ENCODE measurements at places on chromosomes 13 and 19. TPM values are rescaled to one million over a fixed set of nuclear protein-coding genes. Genes with fewer than 3 reads are reported as not detected.
A peak's percentile ranks its signal among the peaks of the same experiment; 100 is the strongest.

NOP53 gene
- total RNA-seq = 153 TPM

SPTBN4 gene
- total RNA-seq = 4.7 TPM

CACTIN gene
- total RNA-seq = 16.3 TPM

KIR3DL1 gene
- not detected for total RNA-seq

LATS2 gene
- 26.3 TPM for total RNA-seq

DNA sequence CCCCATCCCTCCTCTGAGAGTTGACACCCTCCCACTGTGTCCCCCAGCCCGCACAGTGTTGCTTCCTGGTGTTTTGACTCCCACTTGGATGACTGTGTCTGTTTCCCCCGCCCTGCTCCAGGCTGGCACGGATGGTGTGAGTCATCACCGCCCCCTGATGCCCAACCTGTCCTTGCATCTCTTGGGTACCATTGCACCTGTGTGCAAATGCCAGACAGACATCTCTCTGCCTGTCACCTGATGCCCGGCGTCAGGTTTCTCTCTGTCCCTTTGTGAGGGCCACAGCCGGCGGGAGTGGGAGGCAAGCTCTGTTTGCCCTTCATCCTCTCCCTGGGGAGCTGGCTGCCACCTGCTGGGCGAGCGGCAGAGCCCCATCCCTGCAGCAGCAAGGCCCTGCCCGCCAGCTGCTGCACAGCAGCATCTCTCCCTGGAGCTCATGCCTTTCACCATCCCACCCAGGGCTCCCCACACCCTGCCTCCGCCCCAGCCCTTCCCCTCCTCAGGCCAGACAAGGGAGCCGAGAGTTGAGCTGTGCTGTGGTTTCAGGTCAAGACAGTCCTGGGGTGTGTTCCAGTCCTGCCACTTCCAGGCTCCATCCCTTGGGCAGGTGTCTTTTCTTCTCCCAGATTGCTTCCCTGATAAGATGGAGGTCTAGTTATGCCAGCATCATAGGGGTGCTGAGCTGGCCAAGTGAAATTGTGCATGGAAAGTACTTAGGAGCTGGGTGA lies 29.7 kb downstream of the NKPD1 start:
- no peak for DNase-seq

DNA sequence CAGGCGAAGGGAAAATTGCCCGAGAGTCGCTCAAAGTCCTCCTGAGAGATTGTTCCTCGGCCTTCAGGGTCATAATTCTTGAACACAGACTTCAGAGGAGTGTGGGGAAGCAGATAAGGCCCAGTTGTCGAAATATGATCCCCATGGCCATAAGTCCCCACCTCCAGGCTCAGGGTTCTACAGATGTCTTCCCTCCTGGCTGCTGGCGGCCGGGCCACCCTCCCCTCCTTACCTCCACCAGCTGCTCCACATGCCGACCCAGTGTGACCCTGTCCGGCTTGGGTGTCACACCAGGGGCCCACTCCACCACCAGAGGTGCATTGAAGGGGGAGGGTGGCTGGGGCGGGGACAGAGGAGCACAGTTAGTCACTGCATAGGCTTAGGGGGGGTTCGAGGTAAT lies 10.1 kb downstream of the FAM98C start:
- DNase-seq = no peak

DNA sequence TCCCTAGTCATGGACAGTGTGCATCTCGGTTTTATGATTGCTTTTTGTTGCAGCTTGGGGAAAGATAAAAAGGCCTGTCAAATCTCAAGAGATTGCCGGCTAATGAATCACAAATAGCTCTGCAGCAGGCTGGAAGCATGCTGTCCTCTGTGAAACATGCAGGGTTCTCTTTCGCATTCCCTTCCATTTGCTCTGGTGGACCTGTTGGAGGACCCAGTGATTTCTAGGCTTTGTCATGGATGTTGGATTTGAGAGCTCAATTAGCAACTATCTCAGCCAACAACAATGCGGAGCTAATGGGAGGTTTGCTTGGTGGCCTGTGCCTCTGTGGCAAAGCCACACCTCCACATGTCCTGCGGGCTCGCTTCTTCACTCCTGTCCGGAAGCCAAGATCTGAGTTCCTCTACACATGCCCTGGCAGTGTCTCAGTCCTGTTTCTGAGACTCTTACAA lies 418.1 kb upstream of the ARGLU1 start:
- no peak for DNase-seq

- DNase-seq = no peak
These were observed 63.5 kb upstream of the HMGB1 start for GRCh38 chr13:30529085-30529834.

DNA sequence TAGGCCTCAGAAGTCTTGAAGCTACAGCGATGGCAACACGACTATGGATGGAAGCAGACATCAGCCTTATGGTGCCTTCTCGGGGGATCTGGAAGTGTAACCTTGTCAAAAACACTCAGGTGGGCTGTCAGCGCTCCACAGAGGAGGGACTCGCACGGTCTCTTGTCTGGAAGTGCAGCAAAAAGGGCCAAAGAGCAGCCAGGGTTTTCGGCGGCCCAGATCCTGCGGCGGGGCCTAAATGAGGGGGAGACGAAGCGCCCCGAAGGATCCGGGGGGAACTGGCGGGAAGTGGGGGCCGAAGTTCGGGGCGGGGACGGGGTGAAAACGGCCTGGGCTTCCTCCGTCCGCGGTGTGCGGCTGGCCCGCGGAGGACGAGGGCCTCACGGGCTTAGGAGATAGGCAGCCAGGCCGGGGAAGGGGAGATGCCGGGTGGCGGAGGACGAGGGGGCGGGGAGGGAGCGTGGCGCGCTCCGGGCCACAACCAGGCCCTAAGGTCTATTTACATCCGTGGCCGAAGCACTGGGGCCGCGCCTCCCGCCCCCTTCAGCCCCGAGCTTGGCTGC lies 637 bp downstream of the RANBP3 start:
- no peak for DNase-seq

DNA sequence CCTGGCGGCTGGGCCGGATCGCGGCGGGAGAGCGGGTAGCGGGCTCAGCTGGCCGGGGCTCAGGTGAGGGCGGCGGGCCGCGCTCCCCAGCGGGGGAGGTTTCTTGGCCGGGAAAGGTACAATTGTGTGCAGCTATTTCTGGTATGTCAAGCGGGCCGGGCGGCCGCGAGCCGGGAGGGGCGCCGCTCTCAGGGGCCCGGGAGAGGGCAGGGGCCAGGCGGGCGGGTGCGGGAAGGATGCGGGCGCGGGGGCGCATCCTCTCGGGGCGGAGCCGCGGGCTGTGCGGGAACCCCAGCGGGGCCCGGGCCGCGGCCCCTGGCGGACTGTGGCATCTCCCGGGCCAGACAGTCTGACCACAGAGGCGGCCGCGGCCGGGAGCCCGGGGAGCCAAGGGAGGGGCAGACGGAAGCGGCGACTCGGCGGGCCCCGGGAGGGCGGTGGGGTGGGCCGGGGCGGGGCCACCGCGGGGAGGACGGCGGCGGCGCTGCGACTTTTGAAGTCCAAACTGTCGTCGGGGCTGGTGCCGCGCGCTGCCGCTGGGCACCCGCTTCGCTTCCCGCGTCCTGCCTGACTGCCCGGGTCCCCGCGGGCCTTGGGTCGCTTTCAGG lies at the start of gene LMO7:
LMO7 (plus strand) TSS at position 503 of the 608 bp plus-strand sequence. CDS start 328 bp downstream, outside the sequence.
- peak; percentile 74 for DNase-seq

- DNase-seq = no peak
These were observed 17.3 kb upstream of the AKT2 start for GRCh38 chr19:40302224-40303011.

GRCh38 chr19:50658441-50659317 lies 9.4 kb downstream of the C19orf81 start:
- DNase-seq = peak; percentile 49

DNA sequence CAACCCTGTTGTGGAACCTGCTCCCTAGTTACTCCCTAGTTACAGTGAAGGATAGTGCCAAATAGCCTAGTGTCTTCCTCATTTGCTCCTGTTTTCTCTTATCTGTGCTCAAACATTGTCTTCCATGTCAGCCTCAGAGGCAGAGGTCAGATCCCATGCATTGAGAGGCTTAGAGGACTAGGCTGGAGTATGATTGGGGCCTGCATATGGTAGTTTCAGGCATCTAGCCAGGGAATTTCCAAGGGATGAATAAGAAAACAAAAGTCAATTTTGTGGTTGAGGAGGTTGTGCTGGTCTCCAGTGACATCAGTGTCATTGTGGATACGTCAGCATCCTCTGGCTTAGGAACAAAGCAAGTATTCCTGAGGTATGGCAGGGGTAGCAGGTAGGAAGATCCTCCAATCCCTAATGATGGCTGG lies 9.4 kb downstream of the ZNF546 start:
- no peak for DNase-seq

DNA sequence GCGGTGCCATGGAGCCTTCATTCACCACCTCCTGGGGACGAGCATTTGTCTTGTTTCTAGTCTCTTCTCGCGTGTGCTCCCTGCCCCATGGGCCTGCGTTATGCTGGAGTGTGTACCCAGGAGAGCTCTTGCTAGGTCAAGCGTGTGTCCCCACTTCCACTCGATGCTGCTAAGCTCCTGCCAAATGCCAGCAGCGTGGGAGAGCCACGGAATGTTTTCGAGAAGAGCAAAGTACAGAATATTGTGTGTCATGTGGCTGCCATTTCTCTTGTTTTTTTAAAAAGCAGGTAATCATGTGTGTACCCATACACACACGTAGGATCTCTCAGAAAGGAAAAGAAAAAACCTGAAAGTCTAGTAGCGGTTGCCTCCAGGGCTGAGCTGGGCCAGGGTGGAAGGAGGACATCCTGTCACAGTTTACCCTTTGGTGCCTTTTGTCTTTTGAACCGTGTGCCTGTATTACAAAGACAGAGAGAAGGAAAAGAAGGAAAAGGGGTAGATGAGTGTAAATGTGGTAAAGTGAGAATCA lies 28.6 kb downstream of the PAK4 start:
- DNase-seq = no peak

- peak; percentile 19 for DNase-seq
These were observed 3.8 kb downstream of the KDM4B start for GRCh38 chr19:4972509-4973230.

All from psoas muscle (tissue), 8 donors.